ENCODE measurements at places on chromosomes 5 and 9.
A peak's percentile ranks its signal among the peaks of the same experiment; 100 is the strongest.

DNA sequence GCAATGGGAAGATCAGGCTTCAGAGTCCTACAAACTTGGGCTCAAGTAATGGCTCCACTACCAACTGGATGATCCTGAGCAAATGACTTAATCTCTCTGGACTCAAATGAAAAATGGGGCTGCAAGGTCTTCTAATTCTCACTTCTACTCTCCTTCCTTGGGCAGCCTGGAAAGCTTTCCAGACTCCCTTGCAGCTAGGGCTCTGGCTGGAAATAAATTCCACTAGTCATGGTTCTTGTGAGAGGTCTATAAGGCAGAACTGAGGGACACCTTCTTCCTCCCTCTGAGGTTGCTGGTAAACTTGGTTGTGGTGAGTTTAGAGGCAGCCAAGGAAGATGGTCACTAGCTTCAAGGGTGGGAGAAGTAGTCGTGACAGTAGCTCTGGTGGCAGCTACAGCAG, 18.6 kb downstream of the DCANP1 start:
- no peak for DNase-seq

DNA sequence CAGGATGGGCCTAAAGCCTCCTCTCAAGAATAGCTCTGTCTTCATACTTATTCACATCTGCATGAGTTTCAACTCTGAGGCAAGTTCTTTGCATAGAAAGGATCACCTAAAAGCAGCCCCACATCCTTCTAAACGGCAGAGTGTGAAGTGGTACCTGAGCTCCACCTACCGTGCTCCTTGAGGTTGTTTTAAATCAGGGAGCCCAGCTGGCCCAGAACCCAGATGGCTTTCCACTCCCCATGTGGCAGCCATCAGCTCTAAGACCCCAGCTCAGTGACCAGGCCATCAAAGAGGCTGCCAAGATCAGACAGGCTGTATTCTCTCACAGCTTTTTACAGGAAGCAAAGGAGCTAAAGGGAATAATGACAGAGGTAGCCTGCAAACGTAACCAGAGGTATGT, 299.3 kb downstream of the RASEF start:
- no peak for DNase-seq

GRCh38 chr9:92607088-92607487, 62.8 kb downstream of the IPPK start:
- no peak for DNase-seq

- DNase-seq, result no peak
Observed at GRCh38 chr5:56647099-56647850, 168.1 kb upstream of the MAP3K1 start.

DNA sequence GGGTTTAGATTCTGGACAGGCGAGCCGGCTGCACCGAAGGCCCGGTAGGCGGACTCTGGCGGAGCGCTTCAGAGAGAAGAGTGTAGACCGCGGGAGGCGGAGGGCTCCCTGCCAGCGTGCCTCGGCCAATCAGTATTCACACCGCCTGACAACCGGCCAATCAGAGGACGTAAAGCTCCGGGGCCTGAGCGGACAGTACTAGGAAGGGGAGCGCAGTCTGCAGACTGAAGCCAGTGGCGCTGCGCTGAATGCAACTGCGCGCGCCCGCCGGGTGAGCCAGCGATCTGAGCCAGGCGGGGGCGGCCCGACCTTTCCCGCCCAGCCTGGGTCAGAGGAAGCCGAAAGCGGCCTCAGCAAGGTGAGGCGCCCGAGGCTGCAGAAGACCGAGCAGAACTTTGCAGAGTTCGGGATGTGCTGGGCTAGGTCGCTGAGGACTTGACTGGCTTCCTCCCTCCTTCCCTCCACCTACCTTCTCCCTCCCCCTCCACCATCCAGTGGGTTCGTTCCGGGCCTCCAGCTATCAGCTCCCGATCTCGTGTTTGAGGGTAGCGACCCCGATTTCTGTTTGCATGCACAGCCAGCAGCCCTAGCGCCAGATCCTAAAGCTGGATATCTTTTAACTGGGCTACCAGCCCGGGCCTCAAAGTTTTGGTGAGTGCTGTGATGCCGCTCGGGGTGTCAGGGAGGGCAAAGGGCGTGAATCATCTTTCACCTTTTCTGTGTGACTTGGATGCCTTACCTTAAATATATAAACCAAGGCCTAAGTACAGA, at the start of gene DMRT2:
Gene DMRT2, plus strand, starts transcription at position 233 of the 771 bp plus-strand sequence. CDS start 1,257 bp downstream, outside the sequence.
- no peak for DNase-seq

DNA sequence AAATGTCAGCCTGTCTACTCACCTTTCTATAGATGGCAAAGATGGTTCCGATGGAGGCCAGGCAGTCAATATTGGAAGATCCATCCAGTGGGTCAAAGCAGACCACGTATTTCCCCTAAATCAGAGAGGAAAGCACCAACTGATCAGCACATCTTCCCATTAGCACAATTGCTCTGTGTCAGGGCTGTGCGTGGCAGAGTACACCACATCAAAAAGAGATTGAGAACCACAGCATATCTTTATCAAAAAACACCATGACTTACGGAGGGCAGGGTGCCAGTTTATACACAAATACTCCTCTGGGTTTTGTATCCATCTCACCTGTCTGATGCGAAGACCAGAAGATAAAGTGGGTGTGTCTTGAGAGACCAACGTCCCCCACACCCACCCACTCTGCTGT, 9.1 kb downstream of the FBP2 start:
- no peak for DNase-seq

- DNase-seq, result no peak
Observed at GRCh38 chr5:124658867-124659557, 87.4 kb downstream of the ZNF608 start.

GRCh38 chr9:14159440-14160216, 154.3 kb downstream of the NFIB start:
- no peak for DNase-seq

DNA sequence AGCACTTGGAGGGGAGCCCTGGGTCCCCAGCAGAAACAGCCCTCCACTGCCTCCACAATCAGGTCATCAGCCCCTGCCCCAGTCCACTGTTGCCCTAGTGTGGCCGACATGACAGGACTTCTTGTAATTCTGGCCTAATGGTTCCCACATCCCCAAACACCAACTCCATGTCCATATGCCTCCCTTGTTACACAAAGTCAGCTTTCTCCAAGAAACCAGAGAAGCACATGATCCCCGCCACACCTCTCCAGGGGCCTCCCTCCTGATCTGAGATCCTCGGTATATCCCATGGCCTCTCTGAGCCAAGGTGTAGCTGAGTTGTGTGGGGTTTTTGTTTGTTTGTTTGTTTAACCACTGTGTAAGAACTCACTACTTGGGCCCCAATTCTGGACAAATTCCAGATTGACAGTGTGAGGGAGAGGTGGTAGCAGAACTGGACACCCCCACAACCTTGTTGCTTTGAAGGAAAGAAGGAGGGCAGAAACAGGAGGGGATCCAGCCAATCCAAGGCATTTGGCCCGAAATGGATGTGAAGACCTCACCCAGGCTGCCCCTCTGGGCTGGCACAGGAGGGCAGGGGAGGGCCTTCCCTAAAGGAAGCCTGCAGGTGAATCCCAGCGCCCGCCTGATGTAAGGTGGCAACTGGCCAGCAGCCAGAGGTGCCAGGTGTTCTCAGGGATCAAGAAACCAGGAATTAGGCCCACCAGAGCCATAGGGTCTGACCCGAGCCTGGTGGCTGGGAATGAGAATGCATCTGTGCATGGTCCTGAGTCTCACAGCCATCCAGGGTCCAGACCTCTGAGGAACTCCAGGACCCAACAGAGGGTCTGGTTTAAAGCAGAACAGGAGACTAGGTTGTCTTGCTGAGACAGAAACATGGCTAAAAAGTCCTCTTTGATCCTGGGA, 13.4 kb downstream of the IRF1 start:
- DNase-seq, result no peak

- peak; percentile 28 for DNase-seq
Observed at GRCh38 chr5:138753794-138754698, 821 bp downstream of the CTNNA1 start.

DNA sequence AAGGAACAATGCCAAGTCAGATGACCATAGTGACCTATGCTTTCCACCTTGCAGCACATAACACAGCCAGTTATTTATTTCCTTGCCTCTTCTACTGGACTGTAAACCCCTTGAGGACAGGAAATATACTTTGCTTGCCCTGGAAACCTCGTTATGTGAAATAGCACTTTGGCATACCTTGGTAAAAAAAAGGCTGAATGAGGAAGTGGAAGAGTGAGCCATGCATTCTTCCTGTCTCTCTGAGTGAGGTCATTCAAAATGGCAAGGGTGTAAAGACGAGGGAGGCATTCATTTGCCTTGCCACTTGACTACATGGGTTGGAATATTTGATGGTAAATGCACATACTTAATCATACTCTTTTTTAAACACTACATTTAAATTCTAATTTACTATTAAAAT, 42.8 kb upstream of the SVEP1 start:
- DNase-seq, result no peak

- no peak for DNase-seq
Observed at GRCh38 chr9:128798896-128799295, 11.8 kb downstream of the TBC1D13 start.

GRCh38 chr5:80963966-80964481, 3.9 kb downstream of the RASGRF2 start:
- DNase-seq, result no peak

- DNase-seq, result no peak
Observed at GRCh38 chr5:80128141-80128540, 93.0 kb downstream of the THBS4 start.

DNA sequence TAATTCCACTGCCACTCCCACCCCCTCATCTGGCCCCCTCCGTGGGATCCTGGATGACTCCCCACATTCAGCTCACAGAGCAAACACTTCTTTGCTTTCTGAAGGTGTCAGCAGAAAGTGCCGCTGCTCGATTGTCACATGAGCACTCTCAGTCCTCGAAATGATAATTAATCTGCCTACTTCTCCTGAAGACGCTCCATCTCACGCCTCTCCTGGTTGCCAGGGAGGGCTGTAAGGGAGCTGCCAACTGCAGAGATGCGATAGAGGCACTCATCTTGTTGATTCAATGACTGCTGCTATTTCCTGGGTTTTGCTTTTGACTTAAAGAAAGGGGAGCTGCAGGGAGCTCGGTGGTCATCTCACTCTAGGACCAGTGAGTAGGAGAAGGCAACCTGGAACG, 206.5 kb downstream of the DAB2IP start:
- DNase-seq, result no peak

GRCh38 chr5:149651686-149652085, 70.4 kb downstream of the ARHGEF37 start:
- no peak for DNase-seq

GRCh38 chr5:138755084-138755748, 2.0 kb downstream of the CTNNA1 start:
- DNase-seq, result no peak

DNA sequence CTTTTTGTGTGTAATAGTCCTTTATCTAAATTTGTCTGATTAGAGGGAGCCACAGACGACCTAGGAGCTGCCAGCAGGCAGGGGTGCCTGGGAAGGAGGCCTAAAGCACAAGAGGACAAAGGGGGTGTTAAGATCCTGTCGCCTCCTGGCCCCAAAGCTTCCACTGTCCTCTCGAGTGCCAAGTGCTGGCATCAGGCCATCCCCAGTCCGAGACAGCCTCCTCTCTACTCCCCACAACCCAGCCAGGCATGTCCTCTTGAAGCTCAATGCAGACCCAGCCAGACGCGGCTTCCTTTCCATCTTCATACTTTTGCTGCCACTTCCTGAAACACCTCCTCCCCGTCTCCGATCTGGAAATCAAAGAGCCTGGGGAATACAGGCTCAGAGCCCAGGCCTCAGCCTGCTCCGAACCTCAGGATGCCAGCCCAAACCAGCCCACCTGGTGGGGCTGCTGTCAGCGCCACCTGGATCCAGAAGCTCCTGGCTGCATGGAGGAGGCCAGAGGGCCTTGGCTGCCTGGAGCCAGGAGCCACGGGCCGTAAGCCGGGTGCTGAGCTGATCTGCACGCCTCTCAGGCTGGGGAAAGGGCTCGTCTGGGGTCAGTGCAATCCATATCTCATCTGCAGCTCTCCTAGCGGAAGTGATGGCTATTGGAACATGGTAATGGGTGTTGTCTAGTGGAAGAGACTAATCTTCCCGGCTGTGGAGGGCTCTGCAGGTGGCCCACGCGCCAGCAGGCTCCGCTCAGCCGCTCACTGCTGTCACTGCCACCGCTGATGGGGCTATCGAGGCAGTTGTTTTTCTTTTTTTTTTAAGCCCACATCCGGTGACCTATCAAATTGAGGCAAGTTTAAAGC, 60.2 kb upstream of the FUBP3 start:
- no peak for DNase-seq

- no peak for DNase-seq
Observed at GRCh38 chr9:106941916-106942315, 79.0 kb downstream of the ZNF462 start.

DNA sequence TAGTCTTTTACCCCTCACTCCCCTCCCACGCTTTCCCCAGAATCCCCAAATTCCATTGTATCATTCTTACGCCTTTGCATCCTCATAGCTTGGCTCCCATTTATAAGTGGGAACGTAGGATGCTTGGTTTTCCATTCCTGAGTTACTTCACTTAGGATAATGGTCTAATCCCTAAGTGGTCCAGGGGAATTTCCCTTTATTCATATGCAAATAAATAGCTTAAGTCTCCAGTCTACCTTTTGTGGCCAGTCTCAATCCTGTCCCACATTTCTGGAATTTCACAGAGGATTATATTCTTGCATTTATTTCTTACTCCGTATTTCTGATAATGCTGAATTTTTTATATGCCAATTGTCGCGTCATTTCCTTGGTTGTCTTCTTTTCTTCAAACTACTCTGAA, 245.6 kb upstream of the DAB2 start:
- no peak for DNase-seq

GRCh38 chr9:134916161-134916665, 1.5 kb downstream of the FCN1 start:
- DNase-seq, result no peak

- DNase-seq, result no peak
Observed at GRCh38 chr9:1531424-1531823, 481.3 kb downstream of the DMRT2 start.

DNA sequence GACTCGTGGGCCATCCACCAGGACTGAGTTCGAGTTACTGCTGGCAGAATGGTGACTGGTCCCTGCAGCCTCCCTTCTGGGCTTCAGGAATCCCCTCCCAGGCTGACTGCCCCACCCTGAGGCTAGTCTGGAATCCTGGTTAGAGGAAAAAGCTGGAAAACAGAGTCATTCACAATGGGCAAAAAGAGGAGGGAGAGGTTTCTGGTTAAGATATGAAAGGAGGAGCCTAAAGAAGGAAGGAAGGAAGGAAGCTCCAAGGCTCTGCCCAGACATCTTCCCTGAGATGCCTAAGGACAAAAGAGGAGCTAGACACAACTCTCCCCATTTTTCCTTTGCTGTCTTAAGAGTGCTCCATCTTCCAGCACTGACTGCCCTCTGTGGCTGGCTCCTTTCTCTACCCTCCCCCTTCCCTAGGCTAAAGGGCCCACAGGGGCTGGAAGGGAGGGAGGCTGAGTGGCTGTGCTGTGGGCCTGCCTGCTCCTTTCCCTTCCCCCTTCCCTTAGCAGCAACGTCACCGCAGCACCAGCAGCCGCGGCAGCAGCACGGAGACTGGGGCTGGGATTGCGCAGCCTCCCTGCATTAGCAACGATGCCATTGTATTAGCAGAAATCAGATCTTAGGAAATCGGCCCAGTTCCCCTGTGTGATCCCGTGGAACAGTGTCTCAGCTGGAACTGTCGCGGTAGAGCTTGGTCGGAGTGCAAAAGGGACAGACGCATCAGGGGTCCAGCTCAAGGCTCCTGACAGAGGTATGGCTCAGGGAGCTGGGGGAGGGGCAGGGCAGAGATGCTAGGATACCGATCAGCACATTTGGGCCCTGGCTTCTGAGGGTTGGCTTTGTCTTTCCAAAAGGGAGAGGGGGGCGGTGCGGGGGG, 48.7 kb downstream of the RUSC2 start:
- DNase-seq, result no peak
